Fibroblast of villous mesenchyme (primary cell): ENCODE measurements at places on chromosomes 12 and 14.
A peak's percentile ranks its signal among the peaks of the same experiment; 100 is the strongest.

DNA sequence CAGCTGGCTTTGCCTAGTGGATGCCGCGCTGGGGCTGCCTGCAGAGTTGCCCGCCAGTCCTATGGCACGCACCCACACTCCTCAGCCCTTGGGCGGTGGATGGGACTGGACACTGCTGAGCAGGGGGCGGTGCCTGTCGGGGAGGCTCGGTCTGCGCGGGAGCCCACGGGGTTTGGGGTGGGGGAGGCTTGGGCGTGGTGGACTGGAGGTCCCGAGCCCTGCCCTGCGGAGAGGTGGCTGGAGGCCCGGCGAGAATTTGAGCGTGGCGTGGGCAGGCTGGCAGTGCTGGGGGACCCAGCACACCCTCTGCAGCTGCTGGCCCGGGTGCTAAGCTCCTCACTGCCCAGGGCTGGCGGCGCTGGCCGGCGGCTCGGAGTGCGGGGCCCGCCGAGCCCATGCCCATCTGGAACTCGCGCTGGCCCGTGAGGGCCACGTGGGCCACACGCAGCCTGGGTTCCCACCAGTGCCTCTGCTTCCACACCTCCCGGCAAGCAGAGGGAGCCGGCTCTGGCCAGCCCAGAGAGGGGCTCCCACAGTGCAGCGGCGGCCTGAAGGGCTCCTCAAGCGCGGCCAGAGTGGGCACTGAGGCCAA, 68.1 kb downstream of the ETNK1 start:
- no peak for DNase-seq

DNA sequence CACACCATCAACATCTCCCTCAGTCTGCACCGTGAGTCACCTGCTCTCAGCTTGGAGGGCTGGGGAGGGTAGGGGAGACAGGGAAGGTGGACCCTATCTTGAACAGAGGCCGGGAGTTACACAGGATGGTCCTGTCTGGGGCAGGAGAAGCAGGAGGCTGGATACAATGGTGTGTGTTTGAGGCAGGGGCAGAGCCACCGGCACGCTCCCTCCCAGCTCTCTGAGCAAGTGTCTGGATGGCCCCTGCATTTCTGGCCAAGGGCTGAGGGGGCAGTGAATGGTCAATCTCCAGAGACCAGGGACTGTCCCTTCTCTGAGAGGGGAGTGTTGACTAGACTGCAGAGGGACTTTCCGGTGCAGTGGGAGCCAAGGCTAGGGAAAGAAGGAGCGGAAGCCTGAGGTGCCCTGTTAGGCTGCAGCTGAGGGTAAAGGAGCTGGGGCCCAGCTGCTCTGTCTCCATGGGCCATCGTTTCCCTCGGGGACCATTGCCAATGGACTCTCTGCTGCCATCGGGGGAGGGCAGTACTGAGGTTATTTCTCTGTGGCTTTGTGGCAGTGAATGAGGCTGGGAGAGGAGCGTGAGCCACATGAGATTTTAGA, 1.9 kb downstream of the LRP1-AS start:
- DNase-seq = no peak

DNA sequence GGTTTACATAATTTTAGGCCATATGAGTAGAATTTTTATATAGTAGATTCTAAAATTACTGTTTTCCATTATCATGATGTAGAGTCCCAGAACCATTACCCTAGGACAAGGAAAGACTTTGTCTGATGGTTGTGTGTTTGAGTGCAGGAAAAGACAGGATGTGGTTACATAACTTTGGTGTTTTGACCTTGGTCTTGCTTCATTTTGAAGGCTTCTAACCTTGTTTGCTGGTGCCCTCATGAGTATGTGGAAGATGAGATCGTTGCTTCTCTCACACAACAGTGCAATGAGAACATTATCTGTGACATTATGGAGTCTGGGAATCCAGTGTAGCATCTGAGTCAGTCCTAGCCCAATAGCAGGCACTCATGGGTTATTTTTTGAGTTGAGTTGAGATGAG, 106.2 kb downstream of the IGF1 start:
- peak; percentile 24 for DNase-seq

DNA sequence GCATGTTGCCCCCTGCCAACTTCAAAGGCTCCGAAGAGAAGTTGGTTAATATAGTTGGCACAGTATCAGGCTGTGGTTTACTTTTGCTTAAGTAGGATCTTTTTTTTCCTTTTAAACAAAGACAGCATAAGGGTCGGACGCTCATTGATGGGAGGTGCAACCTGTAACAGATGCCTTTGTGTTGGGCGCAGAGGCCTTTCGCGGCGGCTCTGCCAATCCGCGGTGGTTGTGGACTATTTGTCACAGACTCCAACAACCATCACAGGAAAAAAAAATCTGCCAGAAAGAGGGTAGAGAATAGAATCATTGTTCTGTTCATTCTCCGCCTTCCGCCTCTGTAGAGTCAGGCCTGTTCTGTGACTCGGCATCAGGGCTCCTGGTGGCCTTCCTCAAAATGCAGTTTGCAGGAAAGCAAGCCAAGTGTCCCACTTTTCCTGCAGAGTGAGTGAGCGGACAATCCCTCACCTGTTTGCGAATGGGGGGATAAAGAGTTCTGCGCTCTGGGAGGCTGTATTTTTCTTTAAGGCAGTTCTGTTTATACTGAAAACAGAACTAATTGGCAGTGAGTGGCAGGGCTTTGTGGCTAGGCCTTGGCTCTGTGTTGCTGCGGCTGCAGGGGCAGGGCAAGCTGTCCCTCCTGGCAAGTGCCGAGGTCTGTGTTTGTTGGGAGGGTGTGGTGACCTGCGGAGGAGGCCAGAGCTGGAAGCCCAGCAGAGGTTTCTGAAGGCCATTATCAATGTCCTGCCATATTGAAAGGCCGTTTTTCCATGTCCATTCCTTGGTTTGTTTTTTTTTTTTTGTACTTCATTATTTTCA, 83.0 kb upstream of the PIWIL1 start:
- DNase-seq = no peak
